Cerebellar nuclear complex (tissue), 1 donor: ENCODE measurements at places on chromosomes 12 and 14.

DNA sequence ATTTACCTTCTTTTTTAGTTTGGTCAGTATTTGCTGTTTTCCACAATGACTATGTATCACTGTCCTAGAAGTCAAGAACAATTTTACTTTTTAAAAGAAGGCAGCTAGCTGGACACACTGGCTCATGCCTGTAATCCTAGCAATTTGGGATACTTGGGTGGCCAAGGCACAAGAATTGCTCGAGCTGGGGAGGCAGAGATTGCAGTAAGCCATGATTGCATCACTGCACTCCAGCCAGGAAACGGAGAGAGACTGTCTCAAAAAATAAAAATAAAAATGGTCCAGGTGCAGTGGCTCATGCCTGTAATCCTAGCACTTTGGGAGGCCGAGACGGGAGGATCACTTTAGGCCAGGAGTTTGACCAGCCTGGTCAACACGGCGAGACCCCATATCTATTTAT is 28.3 kb downstream of the MDM1 start:
- DNase-seq: no peak

DNA sequence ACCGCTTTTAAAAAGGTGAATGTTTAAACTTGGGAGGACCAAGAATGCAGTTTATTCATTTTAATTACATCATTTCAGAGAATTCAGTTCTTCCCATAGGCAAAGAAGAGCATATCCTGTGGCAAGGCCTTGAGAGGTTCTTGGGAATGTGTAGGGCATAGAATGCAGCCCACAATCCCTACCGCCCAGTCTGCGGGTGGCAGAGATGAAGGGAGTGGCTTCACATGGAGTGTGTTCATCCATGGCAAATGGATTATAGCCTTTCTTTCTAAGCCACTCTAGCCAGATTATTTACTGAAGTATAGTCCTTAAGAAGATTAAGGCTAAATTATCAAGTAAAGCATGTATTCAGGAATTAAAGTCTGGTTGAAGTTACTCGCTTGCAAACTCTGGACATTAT is 97.4 kb downstream of the TSPAN8 start:
- no peak for DNase-seq

DNA sequence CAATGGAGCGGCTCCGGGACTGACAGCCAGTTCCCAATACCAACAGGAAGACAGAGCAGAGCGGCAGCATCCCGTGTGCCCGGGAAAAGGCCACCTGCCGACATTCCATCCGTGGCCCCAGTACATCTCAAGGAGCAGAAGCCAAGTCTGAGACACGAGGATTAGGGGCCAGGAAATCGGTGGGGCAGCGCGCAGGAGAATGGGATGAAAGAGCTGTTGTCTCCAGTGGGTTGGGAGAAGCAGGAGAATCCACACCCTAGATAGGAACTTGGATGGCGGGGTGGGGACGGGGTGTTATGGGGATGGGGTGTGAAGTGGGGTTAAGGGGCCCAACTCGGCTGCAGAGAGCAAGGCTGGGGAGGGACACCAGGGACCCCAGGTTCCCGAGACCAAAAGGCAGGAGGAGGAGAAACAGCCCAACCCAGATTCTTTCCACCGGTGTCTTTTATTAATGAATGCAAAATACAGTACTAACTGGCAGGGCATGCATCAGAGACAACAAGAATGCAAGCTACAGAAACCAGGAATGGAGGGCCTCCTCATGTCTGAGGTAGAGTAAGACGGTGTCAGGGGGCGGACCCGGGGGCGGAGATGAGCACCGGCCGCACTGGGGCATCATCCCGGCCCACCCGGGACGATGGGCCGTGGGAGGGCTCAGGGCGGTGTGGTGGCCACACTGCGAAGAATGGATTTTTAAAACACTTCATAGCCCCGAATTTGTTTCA is 50.3 kb downstream of the BEGAIN start:
- no peak for DNase-seq

DNA sequence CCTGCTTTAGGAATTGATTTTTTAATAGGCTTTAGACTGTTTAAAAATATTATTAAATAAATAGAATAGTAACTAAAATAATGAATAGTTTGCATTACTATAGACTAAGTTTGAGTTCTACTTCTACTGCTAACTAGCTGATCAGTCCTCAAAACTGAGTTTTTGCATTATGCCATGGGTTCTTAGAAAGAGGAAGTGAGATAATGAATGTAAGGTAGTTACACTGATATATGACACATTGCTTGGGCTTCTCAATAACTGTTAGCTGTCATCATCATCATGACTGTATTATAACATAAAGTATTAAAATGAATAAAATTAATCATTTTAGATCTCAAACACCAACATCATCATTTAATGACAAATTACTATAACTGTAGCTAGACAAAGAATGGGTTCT is 949.7 kb downstream of the TRHDE start:
- DNase-seq: no peak

GRCh38 chr12:50572287-50572686 is 67.5 kb downstream of the DIP2B start:
- DNase-seq: no peak

GRCh38 chr14:69932391-69932790 is 53.2 kb downstream of the SMOC1 start:
- DNase-seq: no peak

- no peak for DNase-seq
Observed at GRCh38 chr14:80872645-80873044, 68.9 kb downstream of the CEP128 start.

DNA sequence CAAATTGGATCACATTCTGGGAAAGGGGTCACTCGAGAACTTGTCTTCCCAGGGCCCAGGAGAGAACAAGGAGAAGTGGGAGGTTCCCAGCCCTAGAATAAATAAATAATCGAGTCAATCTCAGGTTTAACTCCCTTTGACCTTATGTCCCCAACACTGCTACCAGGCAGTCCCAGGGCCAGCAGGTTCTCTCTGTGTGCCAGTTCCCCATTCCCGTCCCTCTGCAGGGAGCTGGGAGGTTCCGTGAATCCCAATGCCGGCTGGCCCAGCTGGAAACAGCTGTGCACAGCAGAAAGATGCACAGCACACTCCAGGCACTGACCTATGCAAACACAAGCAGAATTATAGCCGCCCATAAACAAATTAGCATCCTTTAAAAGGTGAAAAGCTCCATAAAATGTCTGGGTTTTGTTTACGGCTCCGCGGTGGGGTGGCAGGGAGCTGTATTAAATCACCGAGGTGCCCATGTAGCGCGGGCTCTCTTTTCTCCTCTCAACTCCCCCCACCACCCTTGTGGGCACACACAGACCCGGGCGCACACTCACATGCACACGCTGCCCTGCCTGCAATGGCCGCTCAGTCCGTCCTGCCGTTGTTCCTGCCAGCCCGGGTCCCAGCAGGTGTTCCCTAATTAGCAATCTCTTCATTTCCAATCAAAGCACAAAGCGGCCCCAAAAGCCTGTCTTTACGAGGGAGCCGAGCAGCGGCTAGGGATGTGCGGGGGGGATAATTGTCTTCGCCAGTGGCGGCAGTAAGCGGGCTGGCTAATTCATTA is 46.6 kb upstream of the ESRRB start:
- no peak for DNase-seq

DNA sequence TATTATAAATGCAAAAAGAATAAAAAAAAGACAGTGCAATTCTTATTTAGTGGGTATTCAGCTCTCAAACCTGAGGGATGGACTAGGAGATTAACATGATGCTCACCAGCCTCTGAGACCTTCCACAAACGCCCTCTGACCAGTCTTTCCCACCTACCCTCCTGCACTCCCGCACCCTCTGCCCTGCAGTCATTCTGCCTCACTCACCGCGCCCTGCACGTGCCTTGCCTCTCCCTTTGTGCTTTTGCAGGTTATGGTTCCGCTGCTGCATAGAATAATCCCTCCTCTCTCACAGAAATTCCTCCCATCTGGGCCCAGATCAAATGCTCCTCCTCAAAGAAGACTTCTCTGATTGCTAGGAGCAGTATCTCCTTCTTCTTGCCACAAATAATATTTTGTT is 28.5 kb upstream of the TMCC3 start:
- DNase-seq: no peak

DNA sequence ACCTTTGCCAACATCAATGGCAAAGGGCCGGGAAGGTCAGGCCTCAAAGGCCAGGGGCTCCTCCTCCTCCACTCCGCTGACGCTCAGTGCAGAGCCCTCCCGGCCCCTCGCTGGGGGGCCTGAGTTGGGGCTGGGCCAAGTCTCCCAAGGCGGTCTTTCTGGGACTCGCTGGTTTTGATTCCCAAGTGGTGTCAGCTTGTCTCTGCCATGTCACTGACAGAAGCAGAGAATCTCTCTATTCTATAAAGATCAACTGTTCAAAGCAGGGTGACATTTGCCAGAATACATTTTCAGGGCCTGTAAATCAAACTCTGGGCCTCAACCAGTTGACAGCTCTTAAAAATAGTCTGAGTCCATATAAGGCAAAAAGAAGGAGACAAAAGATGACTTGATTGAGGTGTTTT is 75.9 kb downstream of the CCDC88C start:
- no peak for DNase-seq

DNA sequence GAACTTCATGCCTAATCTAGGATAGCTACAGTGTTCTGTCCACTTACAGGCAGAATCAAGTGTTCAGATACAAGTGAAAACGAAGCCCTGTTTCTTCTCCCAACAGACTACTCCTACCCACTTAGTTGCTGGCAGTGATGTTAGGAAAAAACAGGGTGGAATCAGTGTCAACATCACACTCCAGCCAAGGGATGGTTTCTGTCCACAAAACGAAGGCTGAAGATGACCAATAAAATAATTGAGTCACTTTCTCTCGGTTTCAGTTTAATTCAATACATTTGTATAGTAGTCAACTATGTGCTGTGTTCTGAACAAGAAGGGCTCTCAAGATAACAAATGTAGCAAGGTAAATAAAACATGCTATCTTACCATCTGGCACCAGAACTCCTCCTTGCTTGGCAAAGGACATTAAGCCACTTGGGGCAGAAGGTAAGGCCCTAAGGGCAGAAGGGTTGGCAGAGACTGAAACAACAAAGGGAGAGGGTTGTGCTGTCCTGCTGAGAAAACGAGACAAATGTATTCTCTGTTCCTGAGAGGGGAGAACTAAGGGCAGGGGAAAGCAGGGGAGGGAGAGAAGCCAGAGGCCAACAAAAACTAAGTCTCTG is 393.6 kb downstream of the DPF3 start:
- DNase-seq: no peak

DNA sequence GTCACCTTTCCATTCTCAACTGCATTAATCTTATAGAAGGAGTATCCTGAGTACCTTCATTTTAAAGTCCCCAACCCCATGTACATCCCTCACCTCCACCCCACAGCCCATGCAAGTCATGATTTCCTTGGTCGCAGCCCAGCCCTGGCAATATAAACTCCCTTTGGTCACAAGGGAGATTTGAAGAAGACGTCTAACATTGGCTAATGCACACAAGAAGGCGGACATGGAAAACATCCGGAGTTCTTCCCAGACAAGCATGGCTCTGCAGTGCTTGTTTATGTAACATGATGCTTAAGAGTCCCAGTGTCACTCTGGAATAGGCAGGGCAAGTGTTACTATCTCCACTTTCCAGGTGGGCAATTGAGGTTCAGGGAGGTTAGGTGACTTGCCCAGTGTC is 277.6 kb downstream of the DPF3 start:
- DNase-seq: no peak
